ENCODE measurements at places on chromosomes 6 and 20.

- no peak for DNase-seq
Measured at GRCh38 chr6:156911581-156911980, 134.4 kb downstream of the ARID1B start.

- no peak for DNase-seq
Measured at GRCh38 chr6:70860045-70860444, 96.8 kb downstream of the B3GAT2 start.

GRCh38 chr6:99661870-99662269, 55.2 kb downstream of the PRDM13 start:
- DNase-seq, result no peak

DNA sequence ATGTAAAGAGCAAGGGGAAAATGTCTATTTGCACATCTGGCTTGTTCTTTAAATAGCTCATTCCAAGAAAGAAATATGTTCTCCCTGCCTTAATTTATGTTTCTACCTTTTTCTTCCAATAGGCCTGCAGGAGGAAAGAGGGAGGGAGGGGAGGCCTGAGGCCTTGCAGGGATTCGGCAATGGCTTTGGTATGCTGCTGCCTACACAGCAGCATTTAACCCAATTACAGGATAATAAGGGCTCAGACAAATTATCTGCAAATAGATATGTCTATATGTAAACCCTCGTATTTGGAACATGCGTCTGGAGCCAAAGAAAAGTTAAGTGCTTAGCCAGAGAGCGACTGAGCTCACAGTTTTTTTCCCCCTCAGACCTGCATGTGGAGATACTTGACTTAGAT, 277.2 kb downstream of the CDC5L start:
- DNase-seq, result no peak

GRCh38 chr6:122005661-122006060, 393.8 kb upstream of the HSF2 start:
- no peak for DNase-seq

GRCh38 chr6:44624226-44624625, 236.7 kb downstream of the CDC5L start:
- DNase-seq, result no peak

GRCh38 chr20:46240881-46241280, 67.4 kb downstream of the CDH22 start:
- no peak for DNase-seq

DNA sequence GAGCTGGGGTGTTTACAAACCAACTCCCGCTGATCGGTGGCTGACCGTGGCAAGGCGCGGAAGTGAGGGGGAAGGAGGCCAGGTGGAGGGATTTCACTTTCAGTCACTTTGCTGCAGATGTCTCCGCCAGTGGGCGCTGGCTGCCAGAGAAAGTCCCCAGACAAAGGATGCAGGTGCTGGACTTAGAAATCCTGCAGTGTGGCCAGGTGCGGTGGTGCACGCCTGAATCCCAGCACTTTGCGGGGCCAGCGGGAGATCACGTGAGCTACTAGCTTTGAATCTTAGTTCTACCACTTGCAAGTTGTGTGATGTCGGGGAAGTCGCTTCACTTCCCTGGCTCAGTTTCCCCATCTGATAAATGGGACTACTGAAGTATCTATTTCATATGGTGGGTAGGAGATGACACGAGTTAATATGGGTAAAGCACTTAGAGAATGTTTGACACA, 180.4 kb downstream of the ZNF217 start:
- DNase-seq, result no peak

DNA sequence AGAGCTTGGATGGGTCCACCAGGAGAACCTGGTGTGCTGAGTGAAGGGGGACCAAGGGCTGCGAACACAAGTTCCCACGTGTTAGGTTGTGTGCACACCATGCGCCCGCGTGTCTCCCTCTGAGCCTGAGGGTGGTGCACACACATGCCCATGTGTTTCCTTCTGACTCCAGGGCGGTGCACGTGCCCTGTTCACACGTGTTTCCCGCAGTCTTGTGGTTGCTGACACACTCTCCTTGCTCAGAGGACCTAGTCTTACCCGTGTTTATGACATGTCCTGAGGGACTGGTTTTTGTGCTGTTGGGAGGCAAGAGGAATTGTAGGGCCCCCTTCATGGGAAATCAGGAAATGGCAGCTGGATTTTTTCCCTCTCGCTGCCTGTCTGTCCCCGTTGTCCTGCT, 36.3 kb upstream of the PCMTD2 start:
- no peak for DNase-seq

DNA sequence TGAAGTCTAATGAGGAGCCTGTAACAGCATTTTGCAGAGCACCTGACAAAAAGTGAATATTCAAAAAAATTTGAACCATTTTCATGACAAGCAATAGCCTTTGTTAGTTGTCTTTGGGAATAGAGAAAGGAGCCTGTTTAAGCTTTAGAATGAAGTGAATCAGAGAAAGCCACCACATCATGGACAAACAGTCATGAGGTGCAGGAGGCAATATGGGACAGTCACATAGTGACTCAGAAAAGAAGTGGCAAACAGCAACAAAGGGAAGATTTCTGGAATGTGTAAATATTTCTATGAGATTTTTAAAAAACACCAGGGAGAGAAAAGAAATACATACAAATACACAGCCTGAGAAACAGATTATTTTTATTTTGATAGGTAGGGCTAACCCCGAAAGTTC, 6.6 kb downstream of the KLHL31 start:
- DNase-seq, result no peak

- no peak for DNase-seq
Measured at GRCh38 chr6:131789219-131789618, 18.6 kb upstream of the ENPP1 start.

DNA sequence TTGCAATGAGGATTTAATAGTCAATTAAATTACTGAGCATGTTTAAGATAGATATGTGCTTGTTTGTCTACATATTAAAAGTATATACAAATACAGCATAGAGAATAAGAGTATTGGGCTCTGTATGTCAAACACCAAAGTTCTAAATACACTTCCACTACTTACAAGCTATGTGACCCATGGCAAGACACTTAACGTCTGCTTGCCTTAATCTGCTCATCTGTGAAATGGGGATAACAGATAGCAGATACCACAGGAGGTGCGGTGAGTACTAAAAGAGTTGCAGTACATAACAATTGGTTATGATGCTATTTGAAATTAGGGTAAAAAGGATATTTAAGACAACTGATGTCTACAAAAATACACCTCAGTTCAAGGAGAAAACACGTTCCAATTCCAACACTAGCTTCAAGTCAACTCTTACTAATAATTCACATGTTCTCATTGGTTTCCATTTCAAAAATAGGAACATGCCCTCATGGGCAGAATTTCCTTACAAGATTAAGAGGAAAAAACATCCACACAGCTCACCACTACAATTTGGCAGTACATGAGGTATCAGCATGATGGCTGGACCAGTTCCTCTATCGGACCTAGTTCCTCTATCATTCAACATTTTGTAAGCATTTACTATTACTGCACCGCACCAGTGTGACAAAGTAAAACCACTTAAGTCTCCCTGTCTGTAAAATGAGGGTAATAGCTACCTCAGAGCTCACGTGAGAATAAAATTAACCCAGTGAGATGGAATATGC, 101.1 kb downstream of the SMLR1 start:
- DNase-seq, result no peak

GRCh38 chr6:25928562-25929324, 1.7 kb downstream of the SLC17A2 start:
- no peak for DNase-seq

DNA sequence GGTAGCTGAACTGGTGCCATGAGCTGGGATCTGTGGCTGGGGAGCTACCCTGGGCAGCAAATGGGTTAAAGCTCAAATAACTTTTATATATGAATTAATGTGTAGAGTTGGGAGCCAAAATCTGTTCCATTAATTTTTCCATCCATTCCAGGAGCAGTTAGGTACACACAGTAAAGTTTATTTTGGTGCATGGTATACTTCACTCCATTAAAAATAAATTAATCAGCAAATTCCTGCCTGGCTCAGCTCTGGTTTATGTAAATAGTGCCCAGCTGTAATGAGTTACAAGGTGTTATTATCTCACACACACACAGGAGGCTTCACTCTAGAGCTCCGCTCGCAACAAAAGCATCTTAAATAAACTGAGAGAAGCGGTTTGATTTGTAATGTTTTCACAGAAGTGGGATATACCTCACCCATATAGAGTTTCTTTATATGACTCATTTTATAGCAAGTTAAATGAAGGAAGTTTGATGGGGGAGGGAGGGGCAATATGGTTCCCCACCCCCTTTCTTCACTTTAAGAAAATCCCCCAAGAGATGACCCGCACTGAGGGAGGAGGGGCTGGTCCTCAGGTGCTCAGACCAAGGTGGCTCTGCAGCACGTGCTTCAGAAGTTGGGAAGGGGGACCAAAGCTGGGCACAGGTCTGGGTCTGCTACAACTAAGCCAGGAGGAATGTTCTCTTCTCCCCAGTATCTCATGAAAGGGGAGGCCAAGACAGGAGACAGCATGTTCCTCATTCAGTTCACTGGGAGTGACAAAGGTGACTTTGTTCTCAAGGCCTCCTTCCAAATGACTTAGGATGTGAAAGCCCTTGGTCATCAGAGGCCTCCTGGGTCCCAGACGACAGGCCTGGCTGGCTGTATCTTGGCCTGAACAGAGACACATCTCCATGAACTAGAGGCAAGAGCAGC, 10.5 kb upstream of the FAM83C start:
- DNase-seq, result no peak

- no peak for DNase-seq
Measured at GRCh38 chr6:36633370-36633769, 39.2 kb downstream of the SRSF3 start.

DNA sequence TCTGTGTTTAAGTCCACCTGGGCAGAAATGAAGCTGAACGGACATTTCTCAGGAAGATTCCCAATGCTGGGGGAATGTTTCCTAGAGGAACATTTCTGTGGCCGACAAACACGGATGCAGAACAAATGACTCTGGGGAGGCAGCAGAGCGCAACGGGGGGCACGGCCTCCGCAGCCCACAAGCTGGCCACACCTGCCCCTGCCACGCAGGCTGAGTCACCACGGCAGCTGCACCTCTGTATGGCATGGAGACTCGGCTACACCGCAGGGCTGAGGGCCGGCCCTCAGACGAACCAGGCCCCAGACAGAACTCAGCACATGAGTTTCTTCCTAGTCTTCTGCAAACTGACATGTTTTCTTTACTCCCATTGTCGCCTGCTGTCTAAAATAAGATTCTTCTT, 10.0 kb upstream of the PRR18 start:
- no peak for DNase-seq

- DNase-seq, result no peak
Measured at GRCh38 chr20:40961686-40962640, 66.7 kb upstream of the TOP1 start.

DNA sequence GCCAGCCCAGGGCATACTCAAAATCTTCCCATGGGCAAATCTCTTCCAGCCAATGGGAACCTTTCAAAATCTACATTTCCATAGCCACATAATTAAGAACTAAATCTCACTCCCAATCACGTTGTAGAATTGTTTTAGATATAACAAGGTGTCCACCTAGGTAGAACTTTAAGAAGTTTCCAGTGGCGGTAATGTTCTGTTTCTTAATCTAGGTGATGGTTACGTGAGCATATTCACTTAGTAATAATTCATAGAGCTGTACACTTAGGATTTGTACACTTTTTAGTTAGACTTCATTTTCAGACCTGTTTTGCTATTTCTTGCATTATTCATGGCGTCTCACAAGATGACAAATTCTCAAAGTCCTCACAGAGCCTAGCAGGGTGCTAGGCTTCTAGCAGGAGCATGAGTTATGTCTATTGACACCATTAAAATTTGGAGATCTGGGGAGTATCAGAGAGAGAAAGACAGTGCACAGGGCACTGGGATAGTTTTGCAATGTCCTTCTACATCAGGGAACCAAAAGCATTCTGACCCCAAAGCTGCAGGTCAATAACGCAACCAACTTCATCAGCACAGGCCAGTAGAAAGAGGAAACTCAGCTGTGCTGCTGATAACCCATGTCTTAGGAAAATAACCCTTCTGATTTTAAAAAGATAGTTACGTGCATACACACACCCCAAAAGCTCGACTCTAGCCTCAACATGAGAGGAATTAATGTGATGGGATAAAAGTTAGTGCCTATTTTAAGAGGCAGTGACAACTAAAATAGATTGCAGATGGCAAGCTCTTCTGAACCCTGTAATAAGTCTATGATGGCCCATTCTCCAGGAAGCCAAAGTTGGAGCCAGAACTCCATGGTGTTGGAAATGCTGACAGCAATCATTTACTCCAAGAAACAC, 518.1 kb upstream of the JARID2 start:
- DNase-seq, result no peak

- no peak for DNase-seq
Measured at GRCh38 chr6:100271625-100272024, 193.1 kb downstream of the SIM1 start.

DNA sequence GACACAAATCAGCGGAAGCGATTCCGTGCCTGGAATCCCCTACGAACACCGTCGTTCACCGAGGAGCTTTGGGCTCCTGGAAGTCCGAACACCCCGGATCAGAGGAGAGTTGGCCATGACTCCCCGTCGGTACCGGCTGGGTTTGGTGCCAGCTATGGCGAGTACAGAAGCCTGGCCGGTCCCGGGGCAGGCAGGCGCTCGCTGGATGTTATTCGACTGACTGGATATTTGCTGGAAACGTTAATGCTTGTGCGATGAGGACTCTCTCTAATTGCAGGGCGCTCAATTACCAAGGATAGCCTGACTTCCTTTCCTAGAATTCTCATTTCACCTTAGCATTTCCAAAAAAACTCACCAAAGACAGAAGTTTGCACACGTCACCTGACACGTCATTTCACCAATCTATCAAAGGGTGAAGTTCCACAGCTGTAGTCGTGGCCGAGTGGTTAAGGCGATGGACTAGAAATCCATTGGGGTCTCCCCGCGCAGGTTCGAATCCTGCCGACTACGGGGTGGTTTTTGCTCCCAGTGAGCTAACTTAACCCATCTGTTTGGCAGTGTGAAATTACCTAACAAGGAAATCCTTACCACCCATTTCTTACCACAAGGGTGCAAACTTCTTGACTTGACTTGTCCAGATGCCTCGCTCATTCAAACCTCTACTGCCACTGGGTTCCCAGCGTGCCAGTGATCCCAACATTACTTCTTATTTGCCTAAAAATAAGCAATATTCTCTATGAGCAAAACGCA, 22.7 kb upstream of the ZNF184 start:
- DNase-seq, result peak; percentile 71

GRCh38 chr6:75550544-75551167, 51.0 kb upstream of the SENP6 start:
- DNase-seq, result no peak

GRCh38 chr20:1247689-1248088, 18.4 kb upstream of the SNPH start:
- no peak for DNase-seq

DNA sequence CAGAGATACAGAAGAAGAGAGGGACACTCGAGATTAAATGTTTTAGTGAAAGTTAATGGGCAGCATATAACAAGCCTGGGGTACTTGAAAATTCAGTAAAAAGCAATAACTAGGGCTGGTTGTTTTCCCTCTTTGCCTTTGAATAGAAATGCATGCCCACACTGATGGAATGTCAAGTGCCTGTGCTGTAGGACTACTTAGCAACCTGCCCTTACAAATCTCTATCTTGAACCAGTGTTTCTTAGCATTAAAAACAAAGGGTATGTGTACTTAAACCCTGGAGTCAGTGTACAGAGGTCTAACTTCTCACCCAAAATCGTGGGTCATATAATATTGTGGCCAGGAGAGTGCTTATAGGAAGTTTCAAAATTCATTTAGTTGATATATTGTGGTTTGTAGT, 37.1 kb downstream of the RNF144B start:
- no peak for DNase-seq

GRCh38 chr6:7650878-7651277, 60.9 kb downstream of the SNRNP48 start:
- DNase-seq, result no peak

Data from GM04503 (cell line).